ENCODE measurements at places on chromosomes 7 and 10. TPM values are rescaled to one million over a fixed set of nuclear protein-coding genes. Genes with fewer than 3 reads are reported as not detected.

Gene TEX47
- total RNA-seq = not detected

Gene DYNC1I1
- 0.27 TPM for total RNA-seq

Gene C10orf105
- total RNA-seq = not detected

Gene MEPCE
- total RNA-seq = 47.4 TPM

Gene RHOBTB1
- total RNA-seq = 4.3 TPM

Gene JCAD
- 7.9 TPM for total RNA-seq

Gene RET
- total RNA-seq = 0.40 TPM

Gene NACAD
- total RNA-seq = 0.16 TPM

Gene NRCAM
- 73.7 TPM for total RNA-seq

Gene ACTL6B
- not detected for total RNA-seq

Gene MYH16
- 0.87 TPM for total RNA-seq

Gene PPP1R3A
- not detected for total RNA-seq

Gene DNAJB6
- 164 TPM for total RNA-seq

Data from A549 treated with CpdA at 1 μM for 4 hours (cell line).